OCI-LY7 (cell line): ENCODE measurements at places on chromosomes 2 and 18. TPM values are rescaled to one million over a fixed set of nuclear protein-coding genes. Genes with fewer than 3 reads are reported as not detected.

GRCh38 chr2:46389417-46389916 is 89.9 kb upstream of the TMEM247 start:
- DNase-seq = no peak

Gene GPR45
- total RNA-seq = not detected in 2 replicates

- no peak for DNase-seq
These were observed 10.1 kb downstream of the ID2 start for GRCh38 chr2:8691859-8692437.

Gene ZNF532
- 18.7 and 25.1 TPM in 2 replicates for total RNA-seq

- DNase-seq = no peak
These were observed 176.3 kb upstream of the NABP1 start for GRCh38 chr2:191501561-191502168.

Gene HAAO
- total RNA-seq = not detected in 2 replicates

Gene SCG2
- total RNA-seq = not detected in 2 replicates

DNA sequence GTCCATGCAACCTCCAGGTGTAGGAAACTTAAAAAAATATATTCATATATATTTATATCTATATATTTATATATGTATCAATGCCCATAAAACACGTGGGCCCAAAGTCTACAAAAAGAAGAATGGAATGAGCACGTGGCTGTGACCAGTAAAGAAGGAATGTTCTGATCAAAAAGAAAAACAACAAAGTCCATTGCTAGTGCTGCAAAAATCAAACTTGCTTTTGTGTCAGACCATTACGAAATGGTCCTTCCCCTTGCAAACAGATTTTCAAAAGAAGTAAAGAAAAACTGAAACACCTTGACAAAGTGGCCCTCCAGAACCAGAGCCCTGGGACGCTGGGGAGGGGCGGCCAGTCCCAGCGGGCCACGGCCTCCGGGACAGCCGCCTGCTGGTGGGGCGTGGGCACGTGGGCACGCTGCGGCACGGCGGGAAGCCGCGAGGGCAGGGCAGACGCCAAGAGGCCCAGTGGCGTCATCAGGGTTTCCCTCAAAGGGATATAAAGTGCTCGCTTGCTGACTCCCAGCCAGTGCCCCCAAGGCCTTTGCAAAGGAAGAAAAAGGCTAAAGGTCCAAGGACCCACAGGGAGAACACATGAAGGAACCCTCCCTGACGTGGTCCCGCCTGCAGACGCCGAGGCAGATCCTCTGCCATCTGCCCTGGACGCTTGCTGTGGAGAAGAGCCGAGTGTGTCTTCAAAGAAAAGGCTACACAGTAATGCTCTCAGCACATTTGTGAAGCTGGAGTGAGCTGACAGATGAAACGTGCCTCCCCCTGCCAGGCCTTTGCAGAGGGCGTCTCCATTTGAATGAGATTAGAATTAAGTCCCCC is 201.8 kb downstream of the TWIST2 start:
- DNase-seq = no peak

DNA sequence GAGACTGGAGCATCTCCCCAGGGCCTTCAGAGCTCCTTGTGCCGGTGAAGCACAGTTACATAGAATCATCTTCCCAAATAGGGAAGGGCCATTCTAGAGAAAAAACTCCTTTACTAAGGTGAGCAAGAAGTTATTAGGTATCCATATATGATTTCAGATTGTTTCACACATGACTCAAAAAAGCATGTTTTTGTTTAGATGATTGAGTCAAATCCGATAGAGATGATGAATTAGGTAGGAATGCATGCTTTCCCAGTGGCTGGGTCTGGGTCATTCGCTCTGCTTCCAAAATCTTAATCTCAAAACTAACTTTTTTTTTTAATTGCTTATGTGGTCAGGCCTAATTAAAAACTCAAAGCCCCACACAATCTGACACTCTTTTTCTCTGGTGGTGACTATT is 3.8 kb downstream of the NT5C1B start:
- DNase-seq = no peak

Gene FRZB
- not detected in 2 replicates for total RNA-seq

- DNase-seq = no peak
These were observed 579 bp downstream of the LOXL3 start for GRCh38 chr2:74552914-74553811.

DNA sequence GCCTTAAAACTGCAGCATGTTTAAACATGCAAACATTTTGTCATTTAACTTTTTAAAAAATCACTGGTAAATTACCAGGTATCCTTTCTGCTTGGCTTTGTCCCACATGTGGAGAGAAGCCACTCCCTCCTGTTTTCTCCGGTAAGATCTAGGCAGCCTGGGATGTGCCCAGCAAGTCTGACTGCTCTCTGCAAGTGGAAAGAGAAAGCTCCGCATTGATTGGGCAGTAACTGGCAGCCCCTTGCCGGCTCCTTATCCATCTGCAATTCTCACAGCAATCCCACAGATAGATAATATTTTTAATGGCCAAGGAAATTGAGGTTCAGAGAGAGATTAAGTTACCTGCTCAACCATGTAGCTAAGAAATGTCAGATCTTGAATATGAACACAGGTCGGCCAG is 136.1 kb downstream of the TMEM200C start:
- no peak for DNase-seq

Gene ALS2
- 11.3 and 13.9 TPM in 2 replicates for total RNA-seq

- DNase-seq = no peak
These were observed 3.7 kb downstream of the IL1RL2 start for GRCh38 chr2:102190430-102191107.

GRCh38 chr2:155190342-155190741 is 491.8 kb downstream of the KCNJ3 start:
- no peak for DNase-seq

- DNase-seq = no peak
These were observed 679.1 kb upstream of the CDH2 start for GRCh38 chr18:28855989-28856388.

Gene SPP2
- total RNA-seq = not detected in 2 replicates

- DNase-seq = no peak
These were observed 260.9 kb downstream of the FIGN start for GRCh38 chr2:163474889-163475288.

Gene TXNDC2
- total RNA-seq = not detected in 2 replicates

DNA sequence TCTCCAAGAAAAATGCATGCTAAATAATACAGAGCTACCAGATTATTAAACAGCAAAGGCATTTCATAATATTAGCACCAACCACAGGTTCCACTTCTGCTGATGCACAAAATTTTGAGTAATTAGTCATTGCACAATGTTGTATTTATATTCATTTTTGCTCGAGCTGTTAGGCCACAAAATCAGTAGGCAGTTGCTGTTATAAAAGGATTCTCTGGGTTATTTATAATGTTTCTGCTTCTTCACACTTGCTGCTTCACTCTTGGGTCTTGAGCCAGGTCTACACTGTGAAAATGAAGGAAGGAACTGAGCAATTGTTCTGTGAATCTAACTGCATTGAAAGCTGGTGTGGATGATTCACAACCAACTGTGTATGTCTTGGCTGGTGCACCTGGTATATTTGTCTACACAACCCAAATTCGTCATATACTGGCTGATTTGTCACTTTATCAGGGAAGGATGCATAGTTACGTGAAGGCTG is 38.3 kb downstream of the MRPL33 start:
- DNase-seq = no peak

GRCh38 chr2:85438201-85439024 is 19.9 kb downstream of the SH2D6 start:
- DNase-seq = no peak

Gene NR4A2
- total RNA-seq = 0.13 and 0.59 TPM in 2 replicates

GRCh38 chr2:98903064-98903355 is 33.0 kb downstream of the CRACDL start:
- DNase-seq = no peak

Gene RAX
- not detected in 2 replicates for total RNA-seq

GRCh38 chr2:11652553-11652952 is 17.4 kb downstream of the NTSR2 start:
- no peak for DNase-seq

DNA sequence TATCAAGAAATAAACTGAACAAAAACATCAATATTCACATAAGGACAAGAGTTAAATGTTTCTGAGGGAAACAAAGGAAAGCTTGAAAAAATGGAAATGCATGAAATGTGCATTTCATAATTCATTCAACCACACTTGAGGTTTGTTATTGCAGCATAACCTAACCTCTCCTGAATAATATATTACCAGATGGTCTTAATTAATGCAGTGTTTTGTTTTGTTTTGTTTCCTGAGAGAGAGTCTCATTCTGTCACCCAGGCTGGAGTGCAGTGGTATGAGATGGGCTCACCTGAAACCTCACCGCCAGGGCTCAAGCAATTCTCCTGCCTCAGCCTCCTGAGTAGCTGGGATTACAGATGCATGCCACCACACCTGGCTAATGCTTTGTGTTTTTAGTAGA is 139.9 kb upstream of the PIEZO2 start:
- no peak for DNase-seq

- no peak for DNase-seq
These were observed 36.5 kb upstream of the DLX1 start for GRCh38 chr2:172048508-172049503.

GRCh38 chr18:23740105-23740830 is 51.0 kb downstream of the LAMA3 start:
- DNase-seq = no peak

GRCh38 chr2:164066095-164066494 is 330.3 kb upstream of the FIGN start:
- no peak for DNase-seq

- DNase-seq = no peak
These were observed 769.9 kb upstream of the FSHR start for GRCh38 chr2:49924044-49924817.

DNA sequence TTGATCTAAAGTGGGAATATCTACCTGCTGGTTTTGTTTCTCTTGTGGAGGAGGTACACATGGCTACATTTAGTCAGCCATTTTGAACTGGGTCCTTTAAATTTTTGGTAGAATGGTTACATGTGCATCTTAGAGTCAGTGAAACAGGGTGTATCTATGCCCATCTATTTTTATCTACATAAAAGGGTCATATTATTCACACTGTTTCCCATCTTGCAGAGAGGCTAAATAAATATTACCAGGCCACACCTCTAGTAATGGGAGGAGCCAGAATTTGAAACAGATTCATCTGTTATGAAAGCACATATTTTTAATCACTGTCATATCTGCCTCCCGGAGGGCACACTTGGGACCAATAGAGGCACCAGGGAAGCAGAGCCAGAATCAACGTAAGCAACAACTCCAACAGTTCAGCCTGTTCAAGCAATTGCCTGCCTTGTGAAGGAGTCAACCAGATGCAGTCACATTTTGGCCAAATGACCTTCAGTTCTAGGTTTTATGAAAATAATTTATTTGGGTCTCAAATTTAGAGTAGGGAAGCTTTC is 376.8 kb downstream of the TSN start:
- no peak for DNase-seq

DNA sequence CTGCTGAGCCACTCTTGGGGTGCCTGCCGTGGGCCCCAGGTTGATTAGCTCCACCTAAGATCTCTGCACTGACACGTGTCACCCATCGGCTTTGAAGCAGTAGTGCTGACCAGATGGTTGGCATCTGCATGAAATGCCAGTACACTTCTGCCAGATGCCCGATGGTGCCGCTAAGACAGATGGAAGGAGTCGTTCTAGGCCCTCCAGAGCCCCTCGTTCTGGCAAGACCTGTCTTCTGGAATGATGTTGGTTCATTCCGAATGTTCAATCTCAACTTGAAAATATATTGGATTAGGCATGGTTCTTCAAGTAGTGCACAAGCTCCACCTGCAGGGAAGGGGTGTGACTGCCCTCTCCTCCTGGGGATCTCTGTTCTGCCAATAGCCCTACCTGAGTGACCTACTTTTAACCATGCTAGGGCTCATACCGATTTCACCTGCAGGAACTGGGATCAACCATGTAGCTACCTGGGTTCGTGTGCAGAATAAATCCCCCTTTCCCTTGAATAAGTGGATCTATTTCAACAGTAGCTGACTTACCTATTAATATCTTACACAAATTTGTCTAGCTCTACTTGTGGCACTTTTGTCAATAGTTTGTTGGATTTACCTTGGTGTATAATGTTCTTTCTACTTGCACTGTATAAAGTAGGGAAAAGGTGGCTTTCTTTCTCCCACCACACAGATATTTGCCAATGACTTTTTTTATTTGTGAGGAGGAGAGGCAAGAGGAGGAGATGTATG is 342.6 kb downstream of the CTNNA2 start:
- no peak for DNase-seq

Gene KYNU
- 0.27 TPM in 1 of 2 replicates, not detected in the other for total RNA-seq

DNA sequence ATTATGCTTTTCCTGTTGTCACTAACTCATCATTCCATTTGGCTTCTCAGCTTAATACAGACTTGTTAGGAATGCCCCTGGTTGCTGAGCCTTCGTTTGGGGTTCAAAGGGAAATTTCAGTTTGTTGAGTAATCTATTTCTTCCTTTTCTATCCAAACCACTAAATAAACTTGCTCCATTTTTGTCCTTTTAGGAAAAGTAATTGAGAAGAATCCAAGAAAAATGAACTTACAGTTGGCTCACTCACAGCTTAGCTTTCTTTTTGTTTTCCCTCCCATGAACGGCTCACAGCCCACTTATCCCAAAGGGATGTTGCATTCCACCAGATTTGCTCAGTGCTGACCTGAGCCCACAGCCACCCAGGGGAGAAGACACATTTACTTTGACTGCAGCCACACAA is 73.9 kb downstream of the SOX11 start:
- DNase-seq = no peak
